ENCODE measurements at places on chromosomes 7 and 10.
A peak's percentile ranks its signal among the peaks of the same experiment; 100 is the strongest.

- DNase-seq: peak; percentile 63
Measured at GRCh38 chr10:30092151-30092790, 32.9 kb upstream of the JCAD start.

DNA sequence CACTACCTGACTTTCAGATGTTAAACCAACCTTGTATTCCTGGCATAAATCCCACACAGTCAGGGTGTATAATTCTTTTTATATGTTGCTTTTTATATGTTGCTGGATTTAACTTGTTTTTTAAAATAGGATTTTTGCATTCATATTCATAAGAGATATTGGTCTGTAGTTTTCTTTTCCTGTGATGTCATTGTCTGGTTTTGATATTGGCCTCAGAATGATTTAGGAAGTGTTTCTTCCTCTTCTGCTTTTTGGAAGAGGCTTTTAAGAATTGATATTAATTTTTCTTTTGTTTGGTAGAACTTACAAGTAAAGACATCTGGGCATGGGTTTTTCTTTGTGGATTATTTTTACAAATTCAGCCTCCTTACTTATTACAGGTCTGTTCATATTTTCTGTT is 93.1 kb downstream of the CARD11 start:
- DNase-seq: no peak

- DNase-seq: no peak
Measured at GRCh38 chr10:132233501-132234085, 46.8 kb downstream of the DPYSL4 start.

DNA sequence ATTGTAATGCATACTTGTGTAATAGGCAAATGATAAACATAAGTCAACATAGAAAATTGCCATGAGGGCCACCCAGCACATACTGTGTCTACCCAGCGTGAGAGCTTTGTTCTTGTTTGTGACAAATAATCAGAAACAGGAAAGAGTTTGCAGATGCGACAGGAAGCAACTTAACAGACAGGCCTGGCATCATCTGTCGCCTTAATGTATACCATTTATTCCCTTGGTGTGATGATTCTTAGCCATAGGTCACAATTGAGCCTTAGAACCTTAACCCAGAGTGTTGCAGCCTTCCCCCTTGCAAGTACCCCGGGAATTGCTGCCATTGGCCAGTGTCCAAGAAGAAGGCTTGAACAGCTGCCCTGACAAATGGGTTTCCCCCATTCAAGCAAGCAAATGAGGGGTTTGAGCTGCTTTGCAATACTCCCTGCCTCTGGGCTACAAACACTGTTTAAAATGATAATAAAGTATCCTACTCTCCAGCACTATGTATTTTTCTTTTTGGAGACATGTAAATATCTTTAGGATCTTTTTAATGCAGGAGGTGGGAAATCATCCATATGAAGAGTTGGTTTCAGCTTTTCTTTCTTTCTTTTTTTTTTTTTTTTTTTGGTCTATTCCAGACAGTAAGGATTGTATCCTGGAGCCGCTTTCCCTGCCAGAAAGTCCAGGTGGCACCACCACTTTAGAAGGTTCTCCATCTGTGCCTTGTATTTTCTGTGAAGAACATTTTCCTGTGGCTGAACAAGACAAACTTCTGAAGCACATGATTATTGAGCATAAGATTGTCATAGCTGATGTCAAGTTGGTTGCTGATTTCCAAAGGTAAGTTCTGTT is 80.0 kb downstream of the ZNF277 start:
- DNase-seq: no peak

DNA sequence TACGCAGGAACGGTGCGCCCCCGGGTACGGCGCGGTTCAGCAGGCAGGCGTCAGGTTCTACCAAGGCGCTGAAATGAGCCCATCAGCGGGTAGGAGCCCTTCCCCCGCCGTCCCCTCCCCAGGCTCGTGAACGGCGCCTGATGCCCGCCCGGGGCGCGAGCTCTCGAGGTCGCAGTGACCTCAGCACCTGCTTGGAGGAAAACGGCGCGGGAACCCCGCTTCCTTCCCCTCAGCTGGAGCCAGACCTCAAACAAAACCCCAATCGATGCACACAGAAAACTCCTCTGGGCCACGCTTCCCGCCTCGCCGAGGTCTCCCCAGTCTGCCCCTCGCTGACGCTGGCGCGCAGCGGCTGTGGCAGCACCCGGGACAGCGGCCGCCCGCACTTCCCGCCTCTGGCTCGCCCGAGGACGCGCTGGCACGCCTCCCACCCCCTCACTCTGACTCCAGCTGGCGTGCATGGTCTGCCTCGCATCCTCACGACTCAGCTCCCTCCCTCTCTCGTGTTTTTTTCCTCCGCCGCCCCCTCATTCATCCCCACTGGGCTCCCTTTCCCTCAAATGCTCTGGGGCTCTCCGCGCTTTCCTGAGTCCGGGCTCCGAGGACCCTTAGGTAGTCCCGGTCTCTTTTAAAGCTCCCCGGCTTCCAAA is 514 bp upstream of the GAD2 start:
- DNase-seq: no peak

- no peak for DNase-seq
Measured at GRCh38 chr7:141562543-141562942, 11.3 kb downstream of the AGK start.

DNA sequence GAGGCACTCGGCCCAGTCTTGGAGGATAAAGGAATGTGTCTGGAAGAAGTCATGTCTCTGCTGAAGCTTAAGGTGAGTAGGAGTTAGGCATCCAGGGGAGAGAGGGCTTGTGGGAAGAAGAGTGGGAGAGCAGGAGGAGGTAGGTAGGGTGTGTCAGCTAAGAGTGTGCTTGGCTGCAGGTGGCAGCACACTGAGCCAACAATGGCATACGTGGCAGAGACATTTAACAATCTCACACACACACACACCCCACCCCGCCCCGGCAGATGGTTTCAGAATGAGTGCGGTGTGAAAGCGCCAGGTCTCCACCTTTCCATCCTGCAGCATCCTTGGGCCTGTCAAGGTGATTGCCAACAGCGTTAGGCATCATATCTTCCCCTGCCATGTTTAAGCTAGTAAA is 11.2 kb upstream of the ARPC1A start:
- no peak for DNase-seq

- no peak for DNase-seq
Measured at GRCh38 chr10:129968020-129968852, 4.2 kb upstream of the EBF3 start.

- no peak for DNase-seq
Measured at GRCh38 chr7:30176463-30177109, 41.8 kb downstream of the MTURN start.

All from ELR (cell line).